ENCODE measurements at places on chromosomes 2 and 18.

GRCh38 chr18:71237641-71238040, 948.8 kb downstream of the SOCS6 start:
- no peaks in the 10 kb centered on the region for H3K36me3 ChIP-seq
- H3K4me1 ChIP-seq, result no peaks in the 10 kb centered on the region
- H3K27ac ChIP-seq, result no peak overlapping the region
- no peaks in the 10 kb centered on the region for H3K27me3 ChIP-seq

- peak within 1 kb of the TSS; percentile 73 for H3K4me3 ChIP-seq
- no peaks in the 10 kb centered on the region for H3K27me3 ChIP-seq
- DNase-seq, result peak; percentile 62
- no peaks in the 10 kb centered on the region for H3K4me1 ChIP-seq
- no peaks in the 10 kb centered on the region for H3K36me3 ChIP-seq
- H3K27ac ChIP-seq, result peak within 1 kb of the TSS; percentile 82
Observed at GRCh38 chr18:23134780-23135549, at the start of gene CABLES1. CABLES1 (plus strand) TSS chr18:23135485; CDS start chr18:23135763, 278 bp downstream.

DNA sequence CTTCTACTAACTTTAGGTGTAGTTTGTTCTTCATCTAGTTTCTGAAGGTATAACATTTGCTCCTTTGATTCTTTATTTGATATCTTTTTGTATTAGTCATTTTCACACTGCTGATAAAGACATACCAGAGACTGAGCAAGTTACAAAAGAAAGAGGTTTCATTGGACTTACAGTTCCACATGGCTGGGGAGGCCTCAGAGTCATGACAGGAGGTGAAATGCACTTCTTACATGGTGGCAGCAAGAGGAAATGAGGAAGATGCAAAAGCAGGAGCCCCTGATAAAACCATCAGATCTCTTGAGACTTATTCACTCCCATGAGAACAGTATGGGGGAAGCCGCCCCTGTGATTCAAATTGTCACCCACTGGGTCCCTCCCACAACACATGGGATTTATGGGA, 544.4 kb upstream of the DSEL start:
- H3K27ac ChIP-seq, result no peak overlapping the region
- H3K4me3 ChIP-seq, result no peak overlapping the region
- no peak for DNase-seq
- H3K27me3 ChIP-seq, result no peaks in the 10 kb centered on the region

- no peaks in the 10 kb centered on the region for H3K4me1 ChIP-seq
- no peaks in the 10 kb centered on the region for H3K27me3 ChIP-seq
- H3K27ac ChIP-seq, result no peak overlapping the region
- no peak for DNase-seq
- H3K4me3 ChIP-seq, result no peak overlapping the region
Observed at GRCh38 chr2:143758629-143759330, 629.6 kb downstream of the ARHGAP15 start.

GRCh38 chr2:172096626-172097547, 5.8 kb downstream of the DLX2 start:
- peaks cover 8% of the 10 kb centered on the region for H3K4me1 ChIP-seq
- H3K4me3 ChIP-seq, result peak overlapping the region; percentile 28
- DNase-seq, result no peak
- H3K27ac ChIP-seq, result no peak overlapping the region
- H3K36me3 ChIP-seq, result no peaks in the 10 kb centered on the region

- no peaks in the 10 kb centered on the region for H3K4me1 ChIP-seq
- no peaks in the 10 kb centered on the region for H3K27me3 ChIP-seq
- H3K4me3 ChIP-seq, result no peak overlapping the region
- H3K27ac ChIP-seq, result no peak overlapping the region
- no peak for DNase-seq
- H3K36me3 ChIP-seq, result no peaks in the 10 kb centered on the region
Observed at GRCh38 chr2:146954544-146954943, 890.3 kb upstream of the ACVR2A start.

- no peak overlapping the region for H3K4me3 ChIP-seq
- H3K4me1 ChIP-seq, result no peaks in the 10 kb centered on the region
- no peaks in the 10 kb centered on the region for H3K36me3 ChIP-seq
- H3K27ac ChIP-seq, result no peak overlapping the region
Observed at GRCh38 chr2:160390544-160391455, 102.8 kb downstream of the RBMS1 start.

GRCh38 chr2:236743039-236743920, 173.7 kb downstream of the ACKR3 start:
- H3K36me3 ChIP-seq, result no peaks in the 10 kb centered on the region
- DNase-seq, result no peak
- H3K27me3 ChIP-seq, result no peaks in the 10 kb centered on the region
- H3K4me1 ChIP-seq, result no peaks in the 10 kb centered on the region

Data from pancreas (tissue), 10 donors.